Caki2 (cell line): ENCODE measurements at places on chromosomes 7 and 10.

- no peak for DNase-seq
These were observed 4.4 kb downstream of the DNAJC30 start for GRCh38 chr7:73678862-73679261.

GRCh38 chr7:121329191-121330052, 622 bp downstream of the WNT16 start:
- no peak for DNase-seq

DNA sequence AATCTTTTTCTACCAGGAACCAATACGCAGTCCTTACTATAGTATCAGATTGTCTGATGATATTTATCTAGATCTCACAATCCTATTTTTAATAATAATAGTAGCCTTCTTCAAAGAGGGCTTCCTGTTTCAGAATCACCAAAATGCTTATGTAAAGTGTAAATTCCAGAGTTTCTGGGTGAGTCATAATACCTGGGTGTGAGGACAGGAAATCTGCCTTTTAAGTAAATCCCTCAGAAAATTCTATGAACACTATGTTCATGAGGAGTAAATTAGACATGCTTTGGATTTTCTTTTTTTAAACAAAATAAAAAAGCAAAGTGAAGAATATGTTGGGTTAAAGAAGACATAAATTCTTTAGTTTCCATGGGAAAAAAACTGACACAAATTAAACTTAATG, 20.5 kb downstream of the DKK1 start:
- DNase-seq: no peak

GRCh38 chr7:158957921-158958491, 101.6 kb downstream of the DYNC2I1 start:
- DNase-seq: no peak

DNA sequence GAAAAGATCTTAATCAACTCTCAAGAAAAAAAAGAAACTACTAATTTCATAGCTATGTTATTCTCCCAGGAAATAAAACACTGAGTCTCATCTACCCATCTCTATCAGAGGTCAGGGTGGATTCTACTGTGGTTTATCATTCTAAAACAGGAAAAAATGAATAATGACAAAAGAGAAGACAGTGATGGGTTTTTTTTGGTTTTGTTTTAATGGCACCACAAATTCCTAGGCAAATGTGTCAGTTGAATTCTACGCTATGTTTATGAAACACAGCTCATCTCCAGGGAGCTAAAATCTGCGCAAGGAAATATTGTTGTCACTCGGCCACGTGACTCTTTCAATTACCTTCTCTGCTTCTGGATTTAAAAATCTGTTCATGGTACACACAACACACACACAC, 393.4 kb upstream of the SORCS1 start:
- no peak for DNase-seq

- no peak for DNase-seq
These were observed 91.6 kb downstream of the AKR1D1 start for GRCh38 chr7:138167869-138168296.

DNA sequence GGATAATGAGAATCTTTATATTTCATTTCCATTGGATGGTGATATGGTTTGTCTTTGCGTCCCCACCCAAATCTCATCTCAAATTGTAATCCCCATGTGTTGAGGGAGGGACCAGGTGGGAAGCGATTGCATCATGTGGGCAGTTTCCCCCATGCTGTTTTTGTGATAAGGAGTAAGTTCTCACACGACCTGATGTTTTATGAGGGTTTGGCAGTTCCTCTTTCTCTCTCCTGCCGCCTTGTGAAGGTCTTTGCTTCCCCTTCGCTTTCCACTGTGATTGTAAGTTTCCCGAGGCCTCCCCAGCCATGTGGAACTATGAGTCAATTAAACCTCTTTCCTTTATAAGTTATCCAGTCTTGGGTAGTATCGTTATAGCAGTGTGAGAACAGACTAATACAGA, 59.4 kb downstream of the MTPN start:
- no peak for DNase-seq

- DNase-seq: no peak
These were observed 20.9 kb downstream of the TBX20 start for GRCh38 chr7:35232994-35233393.

DNA sequence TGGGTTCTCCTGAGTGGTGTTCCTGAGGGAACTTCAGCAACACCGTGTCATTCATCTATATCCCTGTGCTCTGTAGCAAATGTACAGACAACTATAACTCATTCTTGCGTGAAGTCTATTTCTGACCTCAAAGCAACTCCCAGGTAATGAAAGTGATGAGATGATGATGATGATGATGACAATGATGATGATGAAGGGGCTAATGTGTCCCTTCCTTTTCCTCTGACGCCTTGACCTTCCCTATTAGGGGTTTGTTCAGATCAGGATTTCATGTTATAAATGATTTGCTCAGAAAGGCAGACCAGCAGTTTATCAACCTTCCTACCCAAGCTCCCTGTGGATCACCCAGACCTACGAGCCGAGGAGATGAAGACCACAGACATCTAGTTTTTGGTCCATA, 136.9 kb downstream of the FGFR2 start:
- no peak for DNase-seq

- DNase-seq: peak; percentile 14
These were observed 367.8 kb downstream of the PPP1R3A start for GRCh38 chr7:113550966-113551365.

GRCh38 chr10:71745664-71746250, 26.2 kb upstream of the C10orf105 start:
- no peak for DNase-seq

DNA sequence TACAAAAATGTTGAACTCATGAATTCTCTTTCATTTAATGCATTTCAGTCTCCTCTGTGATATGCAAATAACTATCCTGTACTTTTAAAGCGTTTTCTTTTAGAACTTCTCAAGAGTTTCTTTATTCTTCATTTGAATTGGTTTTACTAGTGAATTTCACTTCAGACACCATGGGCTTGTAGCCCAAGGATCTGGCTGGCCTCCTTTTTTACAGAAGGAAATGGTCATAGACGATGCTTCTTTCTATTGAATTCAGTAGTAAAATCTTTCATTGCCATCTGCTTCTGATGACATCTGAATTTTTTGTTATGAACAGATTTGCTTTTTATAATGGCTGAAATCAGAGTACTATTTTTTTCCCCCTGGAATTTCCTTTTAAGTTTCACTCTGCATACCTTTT, 135.2 kb upstream of the ETV1 start:
- no peak for DNase-seq

GRCh38 chr10:43214956-43215561, 51.8 kb downstream of the RASGEF1A start:
- no peak for DNase-seq

DNA sequence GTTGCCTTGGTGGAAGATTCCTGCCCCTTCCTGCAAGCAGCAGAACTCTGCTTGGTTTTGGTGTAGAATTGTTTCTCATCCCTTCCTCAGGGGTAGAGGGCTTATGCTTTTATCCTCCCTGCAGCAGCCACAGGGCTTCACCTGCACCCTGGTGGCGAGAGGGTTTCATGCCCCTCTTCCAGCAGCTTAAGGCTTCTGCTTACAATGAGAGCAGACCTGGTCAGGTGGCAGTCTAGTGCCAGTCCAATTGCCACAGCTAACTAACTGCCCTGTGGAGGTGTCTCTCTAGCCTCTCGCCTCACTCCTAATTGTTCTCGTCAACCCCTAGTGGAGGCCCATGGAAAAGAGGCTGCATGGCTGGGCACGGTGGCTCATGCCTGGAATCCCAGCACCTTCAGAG, 19.3 kb downstream of the ACBD7 start:
- DNase-seq: no peak

GRCh38 chr7:18866359-18867036, 250.9 kb downstream of the TWIST1 start:
- peak; percentile 66 for DNase-seq

GRCh38 chr10:45569471-45569870, 103.1 kb downstream of the ZFAND4 start:
- no peak for DNase-seq

- DNase-seq: no peak
These were observed 106.8 kb downstream of the RBM20 start for GRCh38 chr10:110750931-110751330.

GRCh38 chr7:66919304-66919703, 1.7 kb upstream of the TMEM248 start:
- DNase-seq: no peak

DNA sequence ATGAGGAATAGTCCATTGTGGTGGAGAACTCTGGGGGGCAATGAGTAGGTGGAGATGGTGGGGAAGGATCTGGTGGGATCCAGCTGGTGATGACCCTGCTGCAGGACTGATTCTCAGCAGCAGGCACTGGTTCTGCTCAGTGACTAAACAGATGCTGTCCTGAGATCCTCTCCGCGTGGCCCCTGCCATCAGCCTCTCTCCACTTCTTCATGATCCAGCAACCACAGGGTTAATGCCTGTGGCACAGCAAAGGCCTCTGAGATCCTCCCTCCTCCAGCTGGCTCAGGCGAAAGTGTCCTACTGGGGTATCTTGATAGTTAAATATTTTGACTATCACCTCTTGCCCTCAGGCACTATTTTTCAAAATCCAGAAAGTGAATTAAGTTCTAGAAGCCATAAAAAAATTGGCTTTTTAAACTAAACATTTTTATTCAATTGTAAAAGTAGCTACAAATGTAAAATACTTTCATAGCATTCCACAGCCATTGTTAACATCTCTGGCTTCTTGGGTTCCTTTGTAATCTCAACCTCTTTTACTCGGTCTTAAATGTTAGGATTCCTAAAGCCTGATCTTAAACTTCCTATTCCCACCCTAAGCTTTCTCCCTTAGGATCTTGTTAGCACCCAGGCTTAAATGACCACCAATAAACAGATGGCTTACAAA, 13.1 kb downstream of the PLAU start:
- DNase-seq: no peak

DNA sequence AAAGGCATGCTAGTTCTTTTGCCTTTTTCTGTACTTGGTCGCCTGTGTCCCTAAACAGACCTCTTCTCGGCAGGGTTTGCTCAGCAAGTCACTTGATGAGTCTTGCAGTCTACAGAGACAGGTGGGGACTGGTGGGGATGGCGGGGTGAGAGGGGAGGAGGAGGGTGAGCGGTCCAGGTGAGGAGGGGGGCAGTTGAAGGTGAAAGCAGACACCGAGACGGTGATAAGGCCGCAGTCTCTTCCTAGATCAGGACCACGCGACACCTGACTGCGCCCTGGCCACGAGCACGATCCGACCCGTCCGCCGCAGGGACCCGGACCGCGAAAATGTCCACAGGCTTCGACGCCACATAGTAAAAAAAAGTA, 566 bp downstream of the ASNS start:
- no peak for DNase-seq

DNA sequence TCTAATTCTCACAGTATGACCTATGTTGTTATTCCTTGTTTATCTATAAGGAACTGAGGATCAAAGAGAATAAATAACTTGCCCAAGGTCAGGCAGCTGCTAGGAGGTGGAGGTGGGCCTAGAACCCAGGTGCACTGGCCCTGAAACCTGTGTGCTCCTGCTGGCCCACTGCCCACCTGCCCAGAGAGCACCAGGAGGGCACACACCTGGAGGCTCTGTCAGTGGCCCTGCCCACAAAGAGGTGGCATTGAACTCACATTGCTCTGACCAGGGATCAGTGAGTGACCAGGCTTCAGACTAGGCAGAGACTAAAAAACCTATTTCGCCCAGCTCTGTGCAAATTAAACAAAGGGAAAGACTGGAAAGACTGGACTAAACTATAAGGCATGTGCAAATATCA, 210.6 kb downstream of the TNS3 start:
- DNase-seq: no peak

- no peak for DNase-seq
These were observed 168.0 kb downstream of the DKK1 start for GRCh38 chr10:52481986-52482555.

DNA sequence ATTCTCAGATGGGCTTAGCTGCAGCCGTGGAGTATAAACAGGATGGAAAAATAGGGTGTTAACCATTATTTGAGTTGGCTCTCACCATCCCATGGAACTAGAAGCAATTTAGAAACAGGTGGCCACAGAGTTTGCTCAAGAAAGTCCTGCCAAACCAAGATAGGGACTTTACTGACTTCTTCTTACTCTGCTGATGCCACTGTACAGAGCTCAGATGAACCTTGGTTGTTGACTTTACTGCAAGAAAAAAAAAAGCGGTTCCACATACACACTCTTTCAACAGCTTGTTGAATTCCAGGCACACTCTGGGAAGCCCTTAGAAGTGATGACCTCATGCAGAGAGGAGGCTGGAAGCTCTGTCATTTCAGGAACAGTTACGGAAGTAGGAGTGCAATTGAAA, 753.4 kb downstream of the NRG3 start:
- DNase-seq: no peak

DNA sequence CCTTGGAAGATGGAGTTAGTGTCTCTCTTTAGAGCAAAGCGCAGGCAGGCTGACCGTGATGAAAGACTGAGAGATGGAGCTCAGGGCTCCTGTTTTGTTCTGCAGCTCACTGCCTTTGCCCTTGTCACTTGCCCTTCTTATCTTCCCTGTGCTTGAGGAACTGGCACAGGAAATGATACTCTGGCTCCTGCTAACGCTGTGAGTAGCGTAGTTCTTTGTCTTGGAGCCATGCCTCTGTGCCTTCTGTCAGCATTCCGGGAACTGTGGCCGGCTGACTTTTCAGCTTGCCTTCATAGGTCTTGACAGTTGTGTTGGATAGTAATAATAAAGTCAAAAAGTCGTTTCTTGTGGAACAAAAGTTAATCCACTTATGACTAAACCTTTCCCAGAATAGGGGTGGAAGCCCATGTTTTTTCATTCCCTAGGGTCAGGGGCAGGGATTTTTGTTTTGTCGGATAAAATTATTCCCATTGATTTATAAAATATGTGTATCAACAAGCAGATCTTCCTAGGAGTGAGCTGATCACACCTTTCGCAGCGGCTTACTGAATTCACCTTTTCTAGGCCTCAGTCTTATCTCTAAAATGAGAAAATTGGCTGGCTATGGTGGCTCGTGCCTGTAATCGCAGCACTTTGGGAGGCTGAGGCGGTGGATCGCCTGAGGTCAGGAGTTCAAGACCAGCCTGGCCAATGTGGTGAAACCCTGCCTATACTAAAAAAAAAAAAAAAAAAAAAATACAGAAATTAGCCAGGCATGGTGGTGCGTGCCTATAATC, 16.6 kb upstream of the TMEM236 start:
- DNase-seq: no peak
